Gastroesophageal sphincter (tissue), 4 donors: ENCODE measurements at places on chromosomes 5 and 9. TPM values are rescaled to one million over a fixed set of nuclear protein-coding genes. Genes with fewer than 3 reads are reported as not detected.
A peak's percentile ranks its signal among the peaks of the same experiment; 100 is the strongest.

- no peak for ATAC-seq
These were observed 70.7 kb downstream of the PTCD2 start for GRCh38 chr5:72390836-72391235.

GRCh38 chr5:72662305-72662704 is 154.2 kb upstream of the TNPO1 start:
- no peak for ATAC-seq

- ATAC-seq: no peak
These were observed 3.1 kb downstream of the BRD3 start for GRCh38 chr9:134064711-134065110.

Gene NIPSNAP3A
- total RNA-seq: 21.9 TPM

DNA sequence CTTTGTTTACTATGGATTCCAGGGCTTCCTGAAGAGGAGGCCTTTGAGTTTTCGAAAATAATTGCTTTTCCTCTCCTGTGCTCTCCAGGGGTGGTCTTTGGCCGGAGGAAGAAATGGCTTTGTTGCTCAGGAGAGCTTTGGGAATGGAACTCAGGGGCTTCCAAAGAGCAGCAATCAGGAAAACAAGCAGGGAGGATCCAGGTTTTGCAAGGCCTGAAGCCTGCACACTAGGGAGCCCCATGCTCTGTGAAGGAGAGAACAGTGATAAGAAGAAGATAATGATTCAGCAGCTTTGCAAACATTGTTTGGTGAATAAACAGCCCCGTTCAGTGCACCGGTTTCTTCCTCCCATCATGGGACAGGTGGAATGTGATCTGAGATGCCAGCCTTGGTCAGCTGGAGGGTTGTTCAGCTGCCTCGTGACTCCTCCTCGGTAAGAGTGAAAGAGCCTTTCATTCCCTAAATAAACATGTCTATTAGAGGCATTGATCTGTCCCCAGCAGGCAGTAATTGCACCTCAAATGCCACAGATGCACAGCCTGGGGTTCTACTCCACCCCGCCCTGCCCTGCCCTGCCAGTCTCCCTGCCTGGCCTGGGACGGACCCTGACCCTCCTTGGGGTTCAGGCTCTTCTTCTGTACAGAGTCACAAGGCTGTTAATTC is 11.5 kb upstream of the ALDH1B1 start:
- no peak for ATAC-seq

DNA sequence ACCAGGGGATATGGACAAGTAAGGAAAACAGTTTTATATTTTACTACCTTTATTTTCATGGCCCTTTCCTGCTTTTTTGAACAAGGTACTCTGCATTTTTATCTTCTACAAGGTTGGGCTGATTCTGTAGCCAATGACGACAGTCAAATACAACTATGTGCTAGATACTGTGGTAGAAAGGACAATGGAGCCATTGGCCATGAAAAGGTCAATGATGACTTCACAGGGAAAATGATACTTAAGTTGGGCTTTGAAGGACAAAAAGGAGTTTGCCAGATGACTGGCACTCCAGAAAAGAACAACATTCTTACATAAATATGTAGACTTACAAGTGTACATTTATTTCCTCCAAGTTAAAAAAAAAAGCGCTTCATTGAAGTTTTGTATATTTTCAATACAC is 663 bp downstream of the INSL6 start:
- no peak for ATAC-seq

Gene DBH
- total RNA-seq: not detected

DNA sequence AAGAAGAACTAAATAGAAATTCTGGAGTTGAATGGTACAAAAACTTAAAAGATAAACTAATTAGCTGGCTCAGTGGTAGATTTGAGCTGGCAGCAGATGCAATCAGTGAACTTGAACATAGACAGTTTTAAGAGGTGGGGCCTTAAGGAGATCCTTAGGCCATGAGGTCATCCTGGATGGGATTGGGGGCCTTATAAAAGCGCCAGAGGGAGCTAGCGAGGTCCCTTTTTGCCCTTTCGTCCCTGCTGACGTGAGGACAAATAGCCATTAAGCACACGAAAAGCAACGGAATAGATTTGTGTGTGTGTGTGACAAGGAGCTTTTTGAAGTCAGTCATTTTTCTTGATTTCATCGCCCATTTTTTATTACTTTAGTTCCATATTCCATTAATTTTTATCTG is 83.3 kb downstream of the ZNF354C start:
- no peak for ATAC-seq

- no peak for ATAC-seq
These were observed 706.6 kb downstream of the EFNA5 start for GRCh38 chr5:106964132-106964531.

GRCh38 chr5:66066826-66067225 is 77.3 kb upstream of the SREK1 start:
- no peak for ATAC-seq

Gene ERBIN
- 61.7 TPM for total RNA-seq

- ATAC-seq: peak; percentile 27
These were observed 7.7 kb downstream of the RALGDS start for GRCh38 chr9:133113163-133113948.

DNA sequence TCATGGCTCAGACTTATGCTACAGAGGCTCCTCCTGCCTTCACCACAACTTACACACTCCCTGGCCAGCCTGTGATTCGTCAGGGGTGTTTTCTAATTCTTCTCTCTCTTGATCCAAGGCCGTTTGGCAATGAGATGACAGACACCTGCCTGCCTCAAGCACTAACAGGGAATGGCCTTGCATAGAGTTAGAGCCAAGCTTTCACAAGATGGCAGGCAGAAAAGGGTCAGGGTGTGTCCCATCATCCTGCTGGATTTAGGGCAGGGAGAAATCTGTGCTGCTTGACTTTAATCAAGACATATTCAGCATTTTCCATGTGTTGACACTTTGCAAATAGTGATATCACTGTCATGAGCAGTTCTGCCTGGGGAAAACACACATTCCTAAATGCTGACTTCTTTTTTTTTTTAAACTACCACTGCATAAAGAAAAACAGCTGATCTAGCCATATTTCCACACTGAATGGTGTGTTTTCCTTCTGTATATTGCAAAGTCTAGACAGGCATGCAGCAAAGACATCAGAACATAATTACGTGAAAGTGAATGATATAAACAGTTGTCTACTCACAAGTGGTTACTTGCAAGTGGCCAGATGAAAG is 95.0 kb upstream of the SLC25A48 start:
- no peak for ATAC-seq

DNA sequence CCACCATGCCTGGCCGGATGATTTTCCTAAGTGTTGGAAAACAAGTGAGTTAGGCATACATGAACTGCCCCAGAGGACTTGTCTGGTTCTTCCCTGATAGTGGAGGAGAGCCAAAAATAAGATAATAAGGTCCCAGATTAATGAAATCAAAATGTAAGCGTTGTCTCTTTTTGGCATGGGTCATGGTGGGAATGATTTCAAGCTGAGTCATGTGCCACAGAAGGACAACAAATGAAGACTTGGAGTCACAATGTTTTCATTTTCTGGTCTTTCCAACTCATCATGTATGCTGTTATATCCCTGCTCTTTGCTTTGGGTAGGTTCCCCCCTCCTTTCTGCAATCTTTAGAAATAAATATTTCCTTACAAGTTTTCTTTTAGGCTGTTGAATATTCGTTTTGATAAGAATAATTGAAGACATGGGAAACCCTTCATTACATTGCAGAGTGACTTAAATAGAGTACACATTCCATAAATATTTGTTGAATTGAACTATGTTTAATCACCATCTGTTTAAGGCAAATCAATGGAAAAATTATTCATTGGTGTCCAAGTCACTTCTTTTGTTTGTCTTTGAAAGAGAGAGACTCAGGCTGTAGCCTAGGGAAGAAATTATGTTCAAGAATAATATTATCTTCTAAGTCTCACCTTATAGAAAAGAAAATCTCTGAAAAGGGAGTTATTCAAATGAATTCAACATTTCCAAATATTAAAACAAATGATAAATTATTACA is 196.3 kb downstream of the CSNK1G3 start:
- peak; percentile 57 for ATAC-seq

DNA sequence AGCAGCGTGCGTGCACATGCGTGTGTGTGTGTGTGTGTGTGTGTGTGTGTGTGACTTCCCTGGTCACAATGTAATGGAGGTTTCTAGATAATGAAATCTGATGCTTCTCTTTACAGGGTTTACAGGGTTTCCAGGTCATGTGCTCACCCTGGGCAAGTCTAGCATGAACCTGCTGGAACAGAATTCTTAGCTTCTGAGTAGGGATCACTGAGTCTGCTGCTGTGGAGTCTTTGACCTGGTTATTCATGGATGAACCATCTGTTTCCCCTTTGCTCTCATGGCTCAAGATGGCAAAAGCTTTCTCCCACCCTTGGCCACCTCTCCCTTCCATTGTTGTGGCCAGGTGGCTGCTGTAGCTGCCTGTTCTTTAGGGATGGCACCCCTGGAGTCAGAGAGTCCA is 111.6 kb upstream of the SHB start:
- no peak for ATAC-seq

DNA sequence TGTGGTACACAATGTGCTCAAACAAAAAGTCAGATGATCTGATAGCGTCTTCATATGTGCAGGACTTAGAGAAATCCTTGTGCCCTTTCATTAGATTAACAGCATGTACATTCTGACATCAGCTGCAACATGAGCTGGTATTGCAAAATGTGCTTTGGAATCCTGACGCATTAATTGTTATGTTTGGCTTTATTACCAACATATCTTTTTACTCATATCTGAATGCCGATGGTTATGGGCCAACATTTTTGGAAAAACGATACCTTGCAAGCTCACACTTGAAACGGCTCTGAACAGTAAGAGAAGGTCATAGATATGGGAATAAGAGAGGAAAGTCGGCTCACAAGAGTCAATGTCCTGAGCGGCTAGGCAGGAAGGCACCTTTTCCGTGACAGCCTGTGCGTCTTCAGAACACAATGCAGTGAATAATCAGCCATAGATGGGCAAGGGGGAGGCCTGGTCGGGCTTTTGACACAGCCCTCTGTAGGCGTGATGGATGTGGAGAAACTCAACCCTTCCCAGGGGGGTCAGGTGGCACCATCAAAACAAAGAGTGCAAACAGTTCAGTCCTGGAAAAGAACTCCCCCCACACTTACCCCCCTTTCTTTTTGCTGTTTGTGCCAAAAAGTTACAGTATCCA is 36.4 kb upstream of the GAS1 start:
- ATAC-seq: peak; percentile 66

- no peak for ATAC-seq
These were observed 34.2 kb upstream of the FBN2 start for GRCh38 chr5:128572051-128572929.

DNA sequence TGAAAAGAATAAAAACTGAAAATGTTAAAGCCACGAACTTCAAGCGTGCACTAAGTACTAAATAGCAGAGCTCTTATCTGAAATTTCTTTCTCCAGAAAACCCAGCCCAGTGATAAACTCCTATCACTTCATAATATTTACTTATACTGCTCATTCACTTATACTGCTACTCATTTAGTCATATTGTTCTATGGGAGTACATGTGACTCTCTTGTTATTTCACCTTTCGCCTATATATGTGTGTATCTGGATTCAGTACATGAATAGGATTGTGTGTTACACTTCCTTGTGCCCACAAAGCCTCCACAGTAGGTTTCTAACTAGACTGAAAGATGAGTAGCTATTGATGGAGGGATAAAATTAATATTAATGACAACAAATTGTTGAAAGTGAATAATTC is 526.8 kb upstream of the GRAMD2B start:
- no peak for ATAC-seq

DNA sequence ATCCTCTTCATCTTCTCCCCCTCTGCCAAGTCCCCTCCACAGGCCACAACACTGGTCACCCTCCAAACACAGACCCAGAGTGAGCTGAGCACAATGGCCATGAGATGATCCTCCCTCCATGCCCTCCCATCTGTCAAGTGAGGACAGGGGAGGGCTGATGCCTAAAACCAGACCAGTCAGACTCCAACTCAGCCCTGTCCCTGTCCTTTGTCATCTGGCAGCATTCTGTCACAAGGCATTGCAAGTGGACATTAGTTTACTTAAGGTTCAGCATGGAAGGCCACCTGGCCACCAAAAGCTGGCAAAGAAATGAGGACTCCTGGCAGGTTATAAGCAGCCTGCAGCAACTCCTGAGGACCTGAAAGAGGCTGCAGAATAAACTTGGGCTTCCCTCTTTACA is 136.2 kb upstream of the SLC30A5 start:
- ATAC-seq: no peak

GRCh38 chr5:176134529-176135223 is 103.5 kb upstream of the SIMC1 start:
- ATAC-seq: no peak

Gene BTNL9
- 7.5 TPM for total RNA-seq

GRCh38 chr5:109062664-109063063 is 315.0 kb downstream of the FER start:
- peak; percentile 54 for ATAC-seq

- no peak for ATAC-seq
These were observed 7.6 kb downstream of the SLC24A2 start for GRCh38 chr9:19781240-19781639.

Gene ECSCR
- total RNA-seq: 34.9 TPM

Gene C5orf34
- 1.2 TPM for total RNA-seq

GRCh38 chr5:32589942-32590869 is 4.8 kb downstream of the SUB1 start:
- ATAC-seq: no peak

DNA sequence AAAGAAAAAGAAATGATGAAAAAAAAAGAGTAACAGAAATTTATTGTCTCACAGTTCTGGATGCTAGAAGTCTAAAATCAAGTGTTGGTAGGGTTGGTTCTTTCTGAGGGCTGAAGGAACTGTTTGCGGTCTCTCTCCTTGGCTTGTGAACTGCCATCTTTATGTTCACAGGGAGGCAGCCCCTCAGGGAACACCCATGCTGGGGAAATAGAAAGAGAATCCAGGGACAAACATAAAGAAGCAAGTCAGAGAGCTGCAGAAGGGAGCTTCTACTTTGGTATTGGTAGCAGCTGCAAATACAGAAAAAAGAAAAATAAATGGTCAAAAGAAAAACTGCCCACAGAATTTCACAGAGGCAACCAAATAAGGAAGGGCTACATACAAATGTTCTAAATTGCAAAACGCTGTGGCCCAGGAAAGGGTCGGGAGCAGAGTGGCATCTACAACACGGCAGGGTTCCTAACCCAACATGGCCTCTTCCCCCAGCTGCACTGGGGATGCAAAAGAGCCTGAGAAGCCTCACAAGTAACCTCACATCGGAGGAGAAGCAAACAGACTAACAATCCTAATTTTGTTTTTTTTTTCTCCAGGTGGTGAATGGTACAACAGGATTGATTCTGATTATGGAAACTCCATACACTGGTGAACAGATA is 37.4 kb downstream of the ELOVL7 start:
- no peak for ATAC-seq

DNA sequence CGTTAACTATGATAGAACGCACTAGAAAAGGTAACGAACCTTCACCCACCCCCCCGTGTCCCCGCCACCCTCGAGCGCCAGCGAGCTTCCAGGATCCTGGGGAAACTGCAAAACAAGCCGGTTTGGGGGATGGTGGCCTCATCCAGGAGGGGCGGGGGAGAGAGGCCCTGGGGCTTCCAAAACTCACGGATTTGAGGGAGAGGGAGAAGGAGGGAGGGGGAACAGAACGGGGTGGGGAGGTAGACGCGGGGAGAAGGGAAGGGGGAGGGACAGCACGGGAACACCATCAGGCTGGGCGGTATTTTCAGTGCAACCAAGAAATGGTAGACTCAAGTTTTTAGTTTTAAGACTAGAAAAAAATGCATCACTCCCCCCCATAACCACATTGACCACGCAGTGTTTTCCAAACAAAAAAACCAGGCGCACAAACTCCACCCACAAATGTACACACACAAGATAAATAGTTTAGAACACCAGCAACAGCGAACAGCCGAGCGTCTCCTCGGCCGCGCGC is 1.4 kb downstream of the NRARP start:
- no peak for ATAC-seq
